ENCODE measurements at places on chromosomes 6 and 20.

DNA sequence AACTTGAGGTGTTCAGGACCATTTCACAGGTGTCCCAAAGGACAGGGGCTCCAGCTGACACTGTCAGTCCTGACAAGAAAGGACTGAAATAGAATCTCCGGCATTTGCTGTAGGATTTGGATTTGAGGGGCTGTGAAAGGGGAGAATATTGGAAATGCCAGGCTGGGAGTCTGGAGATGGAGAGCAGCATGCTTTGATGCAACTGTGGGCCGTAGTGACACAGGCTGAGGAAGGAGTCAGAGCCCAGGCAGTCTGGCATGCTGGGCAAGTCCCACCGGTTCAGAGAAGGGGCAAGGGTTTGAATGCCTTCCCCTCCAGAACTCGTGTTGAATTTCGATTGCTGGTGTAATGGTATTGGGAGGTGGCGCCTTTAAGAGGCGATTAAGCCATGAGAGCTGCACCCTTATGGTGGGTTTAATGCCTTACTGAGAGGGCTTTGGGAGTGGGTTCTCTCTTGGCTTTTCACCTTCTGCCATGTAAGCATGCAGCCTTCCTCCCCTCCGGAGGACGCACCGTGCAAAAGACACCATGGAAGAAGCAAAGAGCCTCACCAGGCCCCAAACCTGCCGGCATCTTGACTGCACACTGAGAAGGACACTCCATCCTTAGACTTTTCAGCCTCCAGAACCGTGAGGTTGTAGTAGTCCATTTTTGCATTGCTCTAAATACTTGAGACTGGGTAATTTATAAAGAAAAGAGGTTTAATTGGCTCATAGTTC, 9.4 kb upstream of the PYGB start:
- peak; percentile 54 for DNase-seq

GRCh38 chr6:157325069-157325805, 1.9 kb upstream of the TMEM242 start:
- no peak for DNase-seq

DNA sequence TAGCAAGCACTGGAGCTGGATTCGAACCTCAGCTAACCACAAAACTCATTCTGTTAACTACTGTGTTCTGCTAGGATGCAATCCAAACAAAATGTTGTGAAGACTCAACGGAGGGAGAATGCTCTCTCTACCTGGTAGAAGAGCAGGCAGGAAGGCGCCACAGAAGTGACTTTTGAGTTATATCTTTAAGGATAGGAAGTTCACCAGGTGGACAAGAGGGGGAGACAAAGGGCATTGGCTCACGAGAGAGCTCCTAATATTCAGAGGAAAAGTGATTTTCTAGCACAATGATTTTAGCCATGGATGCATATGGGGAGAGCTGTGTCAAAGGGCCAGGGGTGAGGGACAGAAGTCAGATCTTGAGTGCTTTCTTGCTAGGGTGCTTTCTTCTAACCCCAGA, 108.4 kb upstream of the MAFB start:
- DNase-seq: peak; percentile 2

GRCh38 chr6:43171707-43172103, 636 bp downstream of the SRF start:
- no peak for DNase-seq

GRCh38 chr6:140320081-140321080, 945.9 kb upstream of the CITED2 start:
- no peak for DNase-seq

- DNase-seq: no peak
These were observed 25.5 kb downstream of the FARS2 start for GRCh38 chr6:5286780-5287179.

- peak; percentile 97 for DNase-seq
These were observed 44.6 kb downstream of the SYNJ2 start for GRCh38 chr6:158026054-158026900.

DNA sequence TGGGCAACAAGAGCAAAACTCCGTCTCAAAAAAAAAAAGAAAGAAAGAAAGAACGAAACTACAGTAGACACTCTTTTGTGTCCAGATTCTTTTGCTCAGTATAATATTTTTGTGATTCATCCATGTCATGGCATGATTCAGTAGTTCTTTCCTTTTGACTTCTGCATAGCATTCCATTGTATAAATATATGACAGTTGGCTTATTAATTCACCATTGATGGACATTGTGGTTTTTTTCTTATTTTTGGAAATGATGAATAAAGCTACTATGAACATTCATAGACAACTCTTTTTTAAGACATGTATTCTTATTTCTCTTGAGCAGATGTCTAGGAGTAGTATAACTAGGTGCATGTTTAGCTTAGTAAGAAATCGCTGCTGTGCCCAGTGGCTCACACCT, 10.3 kb upstream of the IER3 start:
- DNase-seq: peak; percentile 77

GRCh38 chr20:13515796-13516558, 122.8 kb downstream of the TASP1 start:
- DNase-seq: peak; percentile 48

GRCh38 chr20:33337531-33338165, 54.6 kb downstream of the BPIFB1 start:
- no peak for DNase-seq

- DNase-seq: peak; percentile 57
These were observed 248.5 kb downstream of the BTBD9 start for GRCh38 chr6:38391206-38391605.

DNA sequence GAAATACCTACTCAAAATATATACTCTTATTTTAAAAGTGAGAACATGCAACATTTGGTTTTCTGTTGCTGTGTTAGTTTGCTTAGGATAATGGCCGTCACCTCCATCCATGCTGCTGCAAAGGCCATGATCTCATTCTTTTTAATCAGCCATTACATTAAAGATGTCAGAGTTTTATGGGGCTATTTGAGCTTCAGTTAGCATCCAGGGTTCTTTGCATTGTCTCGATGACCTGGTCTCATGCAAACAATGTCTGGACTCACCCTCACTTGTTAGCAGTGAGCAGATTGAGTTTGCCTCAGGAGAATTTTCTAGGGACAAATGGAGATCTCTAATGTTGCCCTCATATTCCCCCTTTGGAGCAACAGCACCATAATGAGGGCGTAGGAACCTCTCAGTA, 458.7 kb upstream of the AGPAT4 start:
- no peak for DNase-seq

- no peak for DNase-seq
These were observed 827.7 kb downstream of the MAFB start for GRCh38 chr20:39861381-39861780.

- no peak for DNase-seq
These were observed 52.2 kb upstream of the TOX2 start for GRCh38 chr20:43862438-43862837.

DNA sequence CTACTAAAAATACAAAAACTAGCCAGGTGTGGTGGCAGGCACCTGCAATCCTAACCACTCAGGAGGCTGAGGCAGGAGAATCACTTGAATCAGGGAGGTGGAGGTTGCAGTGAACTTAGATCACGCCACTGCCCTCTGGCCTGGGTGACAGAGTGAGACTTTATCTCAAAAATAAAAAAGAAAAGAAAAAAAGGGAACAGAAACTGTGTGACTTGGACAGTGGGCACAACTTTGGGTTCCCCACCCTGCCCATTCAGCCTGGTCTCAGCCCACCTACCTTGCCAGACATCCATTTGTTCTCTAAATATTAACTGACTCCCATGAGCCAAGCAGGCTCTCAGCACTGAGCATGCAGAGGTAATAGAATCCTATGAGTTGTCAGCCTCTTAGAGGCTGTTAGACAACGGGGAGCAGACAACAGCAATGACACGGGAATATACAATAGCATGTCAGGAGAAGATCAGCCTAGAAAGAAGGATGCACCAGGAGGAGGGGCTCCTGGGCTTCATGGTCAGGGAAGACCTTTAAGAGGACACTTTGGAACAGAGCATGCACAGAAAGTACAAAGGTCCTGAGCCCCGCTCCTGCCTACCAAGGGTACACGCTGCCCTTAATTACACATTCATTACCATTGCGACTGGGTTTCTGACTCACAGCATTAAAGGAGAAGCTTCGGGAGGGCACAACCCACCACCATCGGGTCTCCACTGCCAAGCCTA, 20.0 kb downstream of the FAM209B start:
- DNase-seq: no peak

GRCh38 chr6:95544517-95545225, 32.7 kb upstream of the MANEA start:
- DNase-seq: no peak

DNA sequence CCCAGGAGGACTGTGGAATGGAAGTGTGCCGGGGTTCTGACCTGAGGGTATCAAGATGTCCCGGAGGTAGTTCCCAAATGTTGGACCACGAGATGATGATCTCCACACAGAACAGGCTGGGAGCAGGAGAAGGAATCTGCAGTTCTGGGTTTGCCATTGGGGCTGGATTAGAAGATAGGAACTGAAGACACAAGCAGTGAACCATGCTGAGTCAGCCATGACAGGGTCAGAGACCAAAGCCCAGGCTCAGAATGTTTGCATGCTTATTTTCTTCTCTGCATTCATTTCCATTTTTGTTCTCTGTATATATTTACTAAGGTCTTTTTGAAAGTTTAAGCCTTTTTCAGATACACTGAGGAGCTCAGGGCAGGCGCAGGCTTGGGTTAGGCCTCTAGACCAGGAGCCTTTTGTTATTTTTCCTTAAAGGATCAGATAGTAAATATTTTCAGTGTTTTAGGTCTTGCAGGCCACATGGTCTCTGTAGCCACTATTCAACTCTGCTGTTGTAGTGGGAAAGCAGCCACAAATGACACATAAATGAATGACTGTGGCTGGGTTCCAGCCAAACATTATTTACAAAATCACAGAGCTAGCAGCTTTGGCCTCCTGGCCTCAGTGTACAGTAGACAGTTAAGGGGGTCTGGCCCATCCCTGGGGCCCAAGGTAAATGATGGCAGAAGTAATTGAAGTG, 28.5 kb downstream of the SLC35D3 start:
- DNase-seq: no peak

DNA sequence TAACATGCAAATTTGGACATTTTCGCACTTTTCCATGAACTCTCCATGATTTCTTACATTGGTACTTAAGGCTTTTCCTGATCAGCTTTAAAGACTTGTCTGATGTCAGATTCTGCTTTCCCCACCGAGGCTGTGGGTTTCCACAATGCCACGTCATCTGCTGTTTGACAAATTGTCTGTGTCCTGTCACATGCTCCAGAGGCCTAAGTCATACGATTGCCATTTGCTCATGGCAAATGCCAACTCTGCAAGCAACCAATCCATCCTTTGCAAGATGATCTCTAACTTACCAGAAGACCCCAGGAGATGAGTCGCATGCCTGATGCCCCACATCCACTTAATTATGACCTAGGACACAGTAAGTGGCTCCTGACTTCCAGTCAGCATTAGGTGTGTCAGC, 556.5 kb downstream of the BMP2 start:
- no peak for DNase-seq

- peak; percentile 65 for DNase-seq
These were observed 265.9 kb upstream of the FERMT1 start for GRCh38 chr20:6388671-6389197.

DNA sequence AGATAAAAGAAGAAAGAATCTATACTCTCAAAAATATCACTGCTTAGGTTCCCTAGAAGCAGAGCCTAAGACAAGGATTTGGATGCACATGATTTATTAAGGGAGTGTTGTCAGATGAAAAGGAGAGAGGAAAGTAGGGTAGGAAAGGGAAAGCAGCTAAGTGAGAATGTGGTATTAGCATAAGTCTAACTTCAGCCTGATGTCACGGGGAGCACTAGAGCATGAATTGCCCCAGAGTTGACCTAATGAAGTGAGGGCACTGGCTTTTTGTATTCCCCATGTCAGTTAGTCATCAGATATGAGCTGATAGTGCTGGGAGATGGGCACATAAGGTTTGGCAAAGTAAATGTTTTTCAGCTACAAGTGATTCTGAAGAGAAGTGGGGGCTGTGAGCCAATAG, 129.0 kb upstream of the THEMIS start:
- DNase-seq: no peak

DNA sequence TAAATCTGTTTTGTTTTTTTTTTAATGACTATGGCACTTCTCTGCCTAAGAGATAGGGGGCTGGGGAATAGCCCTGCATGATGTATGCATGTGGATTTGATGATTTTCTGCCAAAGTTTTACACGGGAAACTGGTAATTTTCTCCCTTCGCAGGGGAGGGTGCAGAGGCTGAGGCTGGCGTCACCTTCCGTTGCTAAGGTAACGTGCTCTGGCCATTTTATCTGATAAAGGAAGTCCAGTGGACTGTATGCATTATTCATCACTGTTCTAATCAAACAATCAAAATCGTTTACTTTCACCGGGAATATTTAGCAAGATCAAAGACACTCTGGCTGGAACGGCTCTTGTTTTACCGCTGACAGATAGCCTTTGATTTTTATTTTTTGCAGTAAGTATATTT, 789 bp downstream of the PHACTR1 start:
- DNase-seq: peak; percentile 14

DNA sequence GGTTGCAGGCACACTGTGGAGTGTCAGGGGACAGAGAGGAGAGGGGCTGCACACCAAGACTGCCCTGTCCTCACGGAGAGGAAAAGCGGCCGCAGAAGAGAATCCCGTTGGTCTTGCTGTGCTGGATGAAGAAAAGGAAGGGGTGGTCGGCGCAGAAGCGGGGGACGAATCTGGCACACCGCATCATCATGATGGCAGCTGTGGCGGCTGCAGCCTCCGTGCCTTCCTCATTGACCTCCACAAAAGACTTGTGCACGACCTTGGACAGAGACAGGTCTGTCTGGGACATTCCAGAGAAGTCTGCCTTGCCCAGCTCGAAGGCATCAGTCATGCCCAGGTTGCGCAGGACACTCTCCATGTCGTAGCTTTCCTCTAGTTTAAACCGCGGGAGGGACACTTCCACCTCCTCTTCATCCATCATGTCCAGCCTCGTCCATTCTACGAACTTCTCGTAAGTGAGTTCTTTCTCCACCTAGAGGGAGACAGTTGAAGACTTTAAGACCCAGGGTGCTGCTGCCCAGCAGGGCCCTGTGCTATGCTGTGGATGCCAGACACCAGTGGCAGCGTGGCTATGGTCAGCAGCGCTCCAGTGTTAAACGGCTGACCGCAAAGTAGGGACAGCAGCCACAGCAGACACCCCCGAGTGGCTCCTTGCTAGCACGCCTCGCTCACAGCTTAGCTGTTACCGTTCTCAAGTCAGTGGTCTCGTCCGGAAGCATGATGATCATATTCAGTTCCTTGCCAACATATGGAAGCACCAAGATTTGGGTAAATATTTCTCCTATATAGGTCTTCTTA, 22.9 kb downstream of the SERPINB6 start:
- DNase-seq: no peak

DNA sequence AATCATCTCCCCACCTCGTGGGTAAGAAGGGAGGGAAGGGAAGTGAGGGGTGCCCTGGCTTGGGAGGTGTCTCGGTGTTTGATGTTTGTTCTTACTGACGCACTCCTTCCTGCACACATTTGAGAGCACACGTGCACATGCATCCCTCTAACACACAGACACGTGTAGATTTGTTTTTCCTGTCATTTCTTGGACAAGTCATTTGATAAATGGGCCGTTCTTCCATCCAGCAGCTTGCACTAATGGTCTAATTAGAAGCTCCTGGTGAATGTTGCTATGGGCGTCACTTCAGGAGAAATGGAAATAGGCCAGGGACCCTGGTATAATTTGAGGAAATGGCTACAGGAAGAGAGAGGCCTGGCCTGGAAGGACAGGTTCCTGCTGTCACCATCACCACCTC, 352.5 kb downstream of the CDH4 start:
- DNase-seq: no peak

Measured in fibroblast of skin of right quadriceps (primary cell).